ENCODE measurements at places on chromosomes 5 and 9.

- DNase-seq = no peak
Observed at GRCh38 chr5:68565427-68565826, 349.9 kb downstream of the PIK3R1 start.

GRCh38 chr5:19042106-19042505 lies 945.9 kb downstream of the CDH18 start:
- DNase-seq = no peak

GRCh38 chr5:2658881-2659470 lies 92.5 kb downstream of the IRX2 start:
- no peak for DNase-seq

- no peak for DNase-seq
Observed at GRCh38 chr9:103789686-103790085, 304.4 kb upstream of the SMC2 start.

- DNase-seq = no peak
Observed at GRCh38 chr9:108083160-108083750, 593.7 kb upstream of the KLF4 start.

DNA sequence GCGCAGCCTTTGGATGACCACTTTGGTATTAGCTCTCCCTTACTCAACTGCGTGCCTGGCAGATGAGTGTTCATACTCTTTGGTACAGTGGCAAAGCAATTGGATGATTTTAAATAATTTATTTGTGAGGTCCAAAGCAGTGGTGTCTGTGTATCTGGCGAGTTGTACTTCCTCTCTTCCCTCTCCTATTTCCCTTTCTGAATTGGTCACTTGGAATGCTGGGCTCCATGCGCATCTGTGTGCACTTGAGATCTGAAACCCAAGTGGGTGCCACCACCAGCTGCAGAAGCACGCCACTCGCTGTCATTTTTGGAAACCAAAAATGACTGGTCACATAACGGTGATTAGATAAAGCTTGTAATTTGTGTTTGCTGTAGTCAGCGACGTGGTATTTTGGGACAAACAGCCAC lies 386.0 kb upstream of the KLF4 start:
- no peak for DNase-seq

GRCh38 chr5:157543825-157544622 lies 31.6 kb downstream of the ADAM19 start:
- DNase-seq = no peak

GRCh38 chr9:86979657-86980056 lies 32.4 kb upstream of the GAS1 start:
- DNase-seq = no peak

DNA sequence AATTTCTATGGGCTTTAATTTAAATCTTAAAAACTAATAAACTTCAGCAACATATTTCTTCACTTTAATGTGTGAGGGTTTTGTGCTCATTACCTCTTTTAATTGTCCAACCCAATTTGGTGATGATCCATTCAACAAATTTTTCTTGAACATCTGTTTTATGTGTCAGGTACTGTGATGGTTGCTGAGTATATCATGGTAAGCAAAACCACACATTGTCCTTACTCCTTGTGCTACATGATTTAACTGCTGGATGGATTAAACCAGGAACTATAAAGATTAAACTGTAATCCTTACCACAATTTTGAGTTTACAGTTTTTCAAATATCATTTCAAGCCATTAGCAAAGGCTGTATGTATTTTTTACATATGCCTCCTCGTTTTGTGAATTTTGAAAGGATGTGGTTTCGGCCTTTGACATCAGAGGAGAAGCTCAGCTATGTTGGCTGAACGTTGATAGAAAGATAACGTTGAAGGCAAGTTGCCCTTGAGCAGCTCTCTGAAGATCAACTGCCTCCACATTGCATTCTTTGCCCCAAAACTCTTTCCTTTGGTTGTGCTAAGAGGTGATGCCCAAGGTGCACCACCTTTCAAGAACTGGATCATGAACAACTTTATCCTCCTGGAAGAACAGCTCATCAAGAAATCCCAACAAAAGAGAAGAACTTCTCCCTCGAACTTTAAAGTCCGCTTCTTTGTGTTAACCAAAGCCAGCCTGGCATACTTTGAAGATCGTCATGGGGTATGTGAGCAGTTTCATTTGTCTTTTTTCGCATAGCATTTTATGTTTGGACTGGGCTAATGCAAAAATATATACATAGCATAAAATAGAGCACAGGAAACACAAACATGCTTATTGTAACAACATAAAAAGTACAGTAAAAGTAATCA lies at the start of gene ITK:
Gene ITK, plus strand, starts transcription at position 467 of the 891 bp plus-strand sequence. Its CDS starts 138 bp downstream, at position 605.
- DNase-seq = no peak

- no peak for DNase-seq
Observed at GRCh38 chr5:149675610-149676201, 54.4 kb upstream of the PPARGC1B start.

DNA sequence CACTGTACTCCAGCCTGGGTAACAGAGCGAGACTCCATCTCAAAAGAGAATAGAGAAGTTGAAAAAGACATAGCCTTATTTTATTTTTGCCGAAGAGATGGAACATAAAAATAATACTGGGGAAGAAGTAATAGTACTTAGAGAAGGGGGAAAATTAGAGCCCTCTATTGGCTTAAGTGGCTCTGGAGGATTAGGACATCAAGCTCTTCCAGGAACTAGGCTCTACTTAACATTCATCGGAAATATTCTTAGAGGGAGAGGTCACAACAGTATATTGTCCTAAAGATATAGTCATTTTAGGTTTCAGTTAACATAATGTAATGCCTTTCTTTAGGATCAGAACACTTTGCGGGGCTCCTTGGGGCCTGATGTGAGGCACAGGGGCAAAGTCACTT lies 86.0 kb upstream of the PLPP1 start:
- no peak for DNase-seq

GRCh38 chr5:103256178-103256577 lies 2.4 kb upstream of the MACIR start:
- DNase-seq = no peak

Data from stimulated activated CD4-positive, alpha-beta T cell treated with anti-CD3 and anti-CD28 coated beads, Interleukin-15, amount 100 ng/mL, for 1 hour (primary cell).